Stimulated activated CD8-positive, alpha-beta memory T cell treated with anti-CD3 and anti-CD28 coated beads, Interleukin-4, amount 100 ng/mL, for 4 hours (primary cell): ENCODE measurements at places on chromosomes 5 and 9.

DNA sequence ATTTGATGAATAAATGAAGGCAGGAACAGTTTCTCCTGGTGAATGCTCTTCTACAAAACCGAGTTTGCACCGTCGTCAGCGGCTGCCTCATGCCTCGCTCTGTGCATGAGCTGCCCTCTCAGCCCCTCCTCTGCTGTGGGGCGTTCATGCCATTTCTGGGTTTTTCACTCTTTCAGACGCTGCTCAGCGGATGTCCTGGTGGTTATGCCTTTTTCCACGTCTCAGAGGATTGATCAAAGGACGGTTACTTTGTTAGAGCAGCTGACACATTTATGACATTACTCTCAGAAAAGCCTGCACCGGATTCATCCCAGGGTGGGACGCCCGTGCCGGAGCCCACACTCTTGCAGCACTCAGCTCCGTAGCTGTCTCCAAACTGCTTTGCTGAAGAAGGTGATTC lies 195.9 kb upstream of the PPP1R26 start:
- no peak for DNase-seq

DNA sequence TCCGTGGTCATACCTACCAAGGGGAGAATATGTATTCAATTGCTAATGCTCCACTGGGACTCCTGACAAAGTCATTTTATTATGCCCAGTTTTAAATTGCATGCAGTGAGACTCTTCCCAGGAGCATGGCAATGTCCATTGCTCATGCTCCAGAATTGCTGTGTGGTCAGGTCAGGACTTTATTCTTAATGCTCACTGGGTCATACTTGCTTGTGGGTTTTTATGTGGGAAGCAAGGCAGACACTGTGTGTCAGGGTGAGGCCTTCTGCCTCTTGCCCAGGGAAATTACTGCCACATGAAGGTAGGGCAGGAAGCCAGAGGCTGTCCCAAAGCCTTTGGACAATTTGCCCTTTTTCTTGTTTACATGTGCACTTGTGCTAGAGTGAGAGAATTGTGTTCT lies 164.6 kb upstream of the MEF2C start:
- no peak for DNase-seq

DNA sequence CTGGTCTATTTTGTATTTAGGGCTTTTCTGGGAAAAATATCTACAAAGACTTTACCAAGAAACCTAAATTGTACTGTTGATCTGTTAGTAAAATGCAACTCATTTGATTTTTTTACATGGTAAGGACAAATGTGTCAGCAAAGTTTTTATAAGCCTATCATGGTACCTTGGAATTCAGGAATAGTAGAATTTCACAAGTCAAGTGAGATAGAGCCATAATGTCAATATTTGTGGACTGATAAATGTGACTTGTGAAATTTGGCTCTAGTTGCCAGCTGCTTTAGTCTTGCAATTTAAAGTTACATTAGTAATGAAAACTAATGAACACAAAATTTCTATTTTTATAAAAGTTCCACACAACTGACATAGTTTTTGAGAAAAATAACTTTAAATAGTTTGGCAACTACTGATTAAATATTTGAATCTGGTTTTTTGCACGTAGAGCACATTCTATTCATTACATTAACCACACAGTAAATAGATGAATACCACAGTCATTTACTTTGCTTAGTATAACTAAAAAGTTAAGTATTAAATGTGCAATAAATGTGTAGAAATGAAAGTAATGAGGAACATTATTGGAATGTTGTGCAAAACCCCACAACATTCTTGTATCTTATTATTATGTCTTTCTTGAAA lies 41.2 kb upstream of the RIOK2 start:
- DNase-seq: no peak

GRCh38 chr9:135018306-135018915 lies 69.1 kb upstream of the OLFM1 start:
- DNase-seq: no peak

DNA sequence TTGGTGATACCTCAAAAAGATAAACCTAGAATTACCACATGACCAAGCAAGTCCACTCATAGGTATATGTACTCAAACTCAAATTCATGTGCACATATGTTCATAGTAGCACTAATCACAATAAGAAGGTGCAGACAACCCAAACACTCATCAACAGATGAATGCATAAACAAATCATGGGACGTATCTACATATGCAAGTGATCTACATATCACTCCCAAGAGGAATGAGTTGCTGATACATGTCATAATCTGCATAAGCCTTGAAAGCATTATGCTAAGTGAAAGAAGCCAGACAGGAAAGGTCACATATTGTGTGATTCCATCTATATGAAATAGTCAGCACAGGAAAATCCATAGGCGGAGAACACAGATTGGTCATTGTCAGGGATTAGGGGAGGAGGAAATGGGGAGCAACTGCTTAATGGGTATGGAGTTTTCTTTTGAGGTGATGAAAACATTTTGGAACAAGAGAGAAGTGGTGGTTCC lies 10.6 kb upstream of the GPX8 start:
- DNase-seq: no peak

GRCh38 chr9:80873861-80874260 lies 815.5 kb downstream of the TLE1 start:
- no peak for DNase-seq

DNA sequence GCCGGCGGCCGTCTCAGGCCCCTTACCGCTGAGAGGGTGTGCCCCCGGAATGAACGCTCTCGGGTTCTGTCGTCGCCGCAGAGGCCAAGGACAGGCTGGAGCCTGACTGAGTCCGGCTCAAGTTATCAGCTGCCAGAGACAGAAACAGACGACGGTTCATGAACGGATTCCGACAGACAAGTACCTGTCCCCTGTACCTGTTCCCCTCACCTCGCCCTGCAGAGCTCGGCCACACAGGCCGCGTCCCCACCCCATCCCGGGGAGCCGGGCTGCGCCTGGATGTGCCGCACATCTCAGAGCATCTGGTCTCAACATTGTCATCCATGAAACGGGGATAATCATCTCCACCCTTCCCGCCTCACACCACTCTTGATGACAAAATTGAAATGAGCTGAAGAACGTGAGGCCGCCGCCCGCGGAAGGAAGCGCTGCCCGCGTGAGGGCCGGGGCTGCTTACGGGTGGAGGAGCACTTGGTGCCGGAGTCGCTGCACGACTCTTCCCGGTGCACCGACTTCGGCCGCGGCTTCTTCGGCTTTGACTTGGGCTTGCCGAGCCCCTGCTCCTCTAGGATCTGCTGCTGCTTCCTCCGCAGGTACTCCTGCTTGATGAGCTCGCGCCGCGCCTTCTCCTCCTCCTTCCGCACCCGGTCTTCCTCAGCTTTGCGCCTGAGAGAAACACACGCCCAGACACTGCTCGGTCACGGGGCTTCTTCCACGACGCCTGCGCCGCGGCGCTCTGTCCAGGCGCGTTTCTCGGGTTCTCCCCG lies 89.2 kb downstream of the CAMSAP1 start:
- DNase-seq: no peak

- DNase-seq: no peak
Observed at GRCh38 chr5:39452846-39453245, 28.1 kb upstream of the DAB2 start.

DNA sequence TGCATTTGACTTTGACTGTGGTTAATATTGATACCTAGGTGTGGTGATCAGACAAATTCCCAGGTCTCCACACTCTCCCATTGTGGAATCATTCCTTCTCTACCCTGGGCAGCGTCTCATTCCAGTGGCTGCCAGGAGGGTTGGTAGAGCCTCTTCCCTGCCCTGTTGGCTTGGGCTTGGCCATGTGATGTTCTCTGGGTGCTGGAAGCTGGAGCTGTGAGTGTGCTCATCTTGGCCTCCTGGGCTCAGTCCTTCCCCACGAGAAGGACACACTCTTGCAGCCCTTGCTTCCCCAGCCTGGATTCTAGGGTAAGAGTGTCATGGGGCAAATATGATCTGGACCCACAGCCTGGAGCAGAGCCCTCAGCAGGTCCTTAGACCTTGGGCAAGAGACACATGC lies 167.2 kb upstream of the IRX4 start:
- no peak for DNase-seq
